ENCODE measurements at places on chromosomes 2 and 18. TPM values are rescaled to one million over a fixed set of nuclear protein-coding genes. Genes with fewer than 3 reads are reported as not detected.

DNA sequence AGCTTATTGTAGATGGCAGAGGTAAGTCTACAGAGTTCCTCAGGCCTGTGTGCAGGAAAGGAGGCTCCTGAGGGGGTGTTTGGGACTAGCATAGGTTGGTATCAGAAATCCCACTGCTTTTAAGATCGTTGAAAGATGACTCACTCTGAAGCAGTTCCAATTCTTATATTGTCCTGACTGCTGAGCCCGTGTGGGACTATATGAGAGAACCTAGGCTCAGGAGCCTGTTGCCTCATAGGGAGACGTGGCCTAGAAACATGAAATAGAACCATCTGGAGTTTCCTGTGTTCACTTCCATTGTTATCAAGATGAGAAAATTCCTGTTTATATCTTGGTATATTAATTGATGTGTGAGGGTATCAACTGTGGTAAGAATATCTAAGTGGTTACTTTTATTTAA, 5.7 kb downstream of the CCT7 start:
- ATAC-seq, result no peak

- no peak for ATAC-seq
Observed at GRCh38 chr18:64017870-64018269, 48.0 kb downstream of the SERPINB8 start.

DNA sequence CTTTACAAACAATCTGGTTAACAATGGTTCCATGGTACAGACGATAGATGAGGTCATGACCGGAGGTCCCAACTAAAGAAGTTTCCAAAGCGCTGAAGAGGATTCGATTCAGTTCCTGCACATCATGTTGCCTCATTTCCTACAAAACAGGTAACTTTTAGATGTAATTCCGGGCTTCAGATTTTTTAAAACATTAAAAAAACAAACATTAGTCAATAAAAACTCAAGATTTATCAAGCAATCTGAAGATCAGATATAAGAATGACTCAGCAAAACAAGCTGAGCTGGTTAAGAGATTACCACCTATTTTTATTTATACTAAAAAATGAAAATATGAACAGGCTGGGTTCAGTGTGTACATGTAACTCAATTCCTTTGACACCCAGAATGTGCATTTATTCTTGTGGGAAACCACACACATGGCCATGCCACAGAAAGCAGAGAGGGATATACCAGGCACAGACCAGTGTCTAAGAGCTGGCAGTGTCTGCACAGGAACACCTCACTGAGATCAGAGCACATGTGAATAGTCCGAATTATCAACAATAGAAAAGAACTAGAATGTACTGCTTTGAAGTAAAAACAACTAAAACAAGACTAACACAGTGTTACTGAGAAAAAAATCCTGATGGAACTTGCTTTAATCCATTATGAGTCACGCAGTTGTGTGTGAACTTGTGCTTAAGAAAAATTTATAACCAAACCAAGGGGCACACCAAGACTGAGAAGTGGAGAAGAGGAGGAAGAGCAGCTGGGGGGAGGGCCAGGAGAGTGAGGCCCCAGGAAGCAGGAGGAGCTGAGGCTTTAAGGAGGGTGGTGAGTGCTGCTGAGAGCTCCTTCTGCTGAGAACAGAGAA, 9.5 kb downstream of the USP40 start:
- peak; percentile 94 for ATAC-seq

DNA sequence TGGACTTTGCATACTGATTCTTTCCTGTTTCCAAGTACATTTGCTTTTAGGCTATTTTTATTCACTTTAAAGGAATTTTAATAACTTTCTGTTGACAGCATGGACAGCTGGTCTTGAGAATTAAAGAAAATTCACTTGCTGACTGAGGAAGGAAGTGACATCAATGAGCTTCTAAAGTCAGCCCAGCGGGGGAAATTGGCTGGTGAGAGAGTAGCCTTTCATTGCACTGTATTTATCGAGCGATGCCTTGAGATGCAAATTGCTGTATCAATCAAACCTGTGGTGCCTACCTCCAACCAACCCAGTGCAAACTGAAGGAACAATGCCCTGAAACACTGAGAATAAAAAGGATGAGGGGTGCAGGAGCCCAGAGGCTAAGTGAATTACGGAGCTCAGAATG, 91.4 kb upstream of the AQP4 start:
- no peak for ATAC-seq

- no peak for ATAC-seq
Observed at GRCh38 chr2:112880091-112880531, 30.9 kb upstream of the IL37 start.

ELOA2 gene
- total RNA-seq, result not detected

- ATAC-seq, result no peak
Observed at GRCh38 chr18:56756966-56757365, 105.8 kb downstream of the WDR7 start.

CFC1 gene
- total RNA-seq, result not detected

- ATAC-seq, result no peak
Observed at GRCh38 chr2:240820607-240821428, 799 bp upstream of the KIF1A start.

DNA sequence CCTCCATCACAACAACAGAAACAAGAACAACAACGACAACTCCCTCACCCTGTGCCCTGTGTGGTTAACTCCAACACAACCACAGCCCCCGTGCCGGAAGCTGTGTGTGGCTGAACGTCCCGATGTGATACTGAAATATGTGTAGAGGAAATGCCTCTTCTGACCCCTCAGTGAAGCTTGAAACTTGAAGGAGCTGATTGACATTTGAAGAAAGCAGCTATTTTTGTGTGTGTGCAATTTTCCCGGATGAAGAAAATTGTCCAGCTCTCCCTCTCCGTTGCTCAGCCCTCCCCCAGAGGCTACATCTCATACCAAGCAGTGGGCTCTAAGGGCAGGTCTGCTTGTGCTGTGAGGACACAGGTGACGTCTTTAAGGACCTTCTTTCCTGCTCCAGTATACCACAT, 173.8 kb downstream of the ICOS start:
- ATAC-seq, result no peak

GRCh38 chr2:11257078-11257477, 87.4 kb downstream of the ROCK2 start:
- ATAC-seq, result no peak

DNA sequence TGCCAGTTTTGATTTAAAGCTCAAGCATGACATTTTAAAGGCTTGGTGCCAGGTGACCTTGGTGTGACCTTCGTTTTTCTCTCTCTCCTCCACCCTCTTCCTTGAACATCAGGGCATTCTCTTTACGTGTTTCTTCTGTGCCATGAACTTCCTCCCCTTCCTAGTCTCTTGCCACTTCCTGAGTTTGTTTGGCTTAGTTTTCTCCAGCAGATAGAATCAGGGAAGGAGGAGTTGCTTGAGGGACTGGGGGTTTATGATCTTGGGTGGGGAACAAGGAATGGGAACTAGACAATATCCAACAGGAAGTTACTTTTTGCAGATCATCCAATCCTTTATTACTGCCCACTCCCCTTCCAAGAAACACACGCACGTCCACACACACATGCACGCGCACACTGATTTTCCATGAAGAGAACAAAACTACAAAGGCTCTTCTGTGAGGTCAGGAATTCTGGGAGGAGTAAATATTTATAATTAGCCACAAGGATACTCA, 210.6 kb upstream of the EPAS1 start:
- no peak for ATAC-seq

- ATAC-seq, result peak; percentile 58
Observed at GRCh38 chr2:28993206-28993960, 12.3 kb downstream of the TOGARAM2 start.

DNA sequence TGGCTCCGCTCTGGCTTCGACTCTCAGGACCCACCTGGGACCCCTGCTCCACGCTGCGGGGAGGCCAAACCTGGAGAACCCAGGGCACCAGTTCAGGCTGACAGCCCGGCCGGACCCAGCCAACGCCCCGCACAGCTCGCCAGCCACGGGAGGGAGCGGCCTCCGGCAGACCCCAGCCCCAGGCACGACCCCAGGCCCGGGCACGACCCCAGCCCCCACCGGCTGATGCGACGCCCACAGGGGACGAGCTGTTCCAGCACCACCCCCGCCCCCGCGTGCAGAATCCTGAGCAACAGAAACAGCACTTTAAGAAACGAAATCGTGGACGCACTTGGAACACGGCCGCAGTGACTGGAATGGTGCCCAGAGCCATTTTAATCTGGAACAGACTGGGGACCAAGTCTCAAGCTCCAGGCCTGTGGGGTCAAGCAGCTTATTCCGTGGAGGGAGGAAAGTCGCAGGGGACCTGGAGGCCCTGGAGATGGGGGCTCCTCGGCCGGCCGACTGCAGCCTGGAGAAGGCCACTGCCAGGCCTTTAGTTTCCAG, 74.2 kb downstream of the MBP start:
- ATAC-seq, result no peak

MYO5B gene
- total RNA-seq, result 29.6 TPM

DNA sequence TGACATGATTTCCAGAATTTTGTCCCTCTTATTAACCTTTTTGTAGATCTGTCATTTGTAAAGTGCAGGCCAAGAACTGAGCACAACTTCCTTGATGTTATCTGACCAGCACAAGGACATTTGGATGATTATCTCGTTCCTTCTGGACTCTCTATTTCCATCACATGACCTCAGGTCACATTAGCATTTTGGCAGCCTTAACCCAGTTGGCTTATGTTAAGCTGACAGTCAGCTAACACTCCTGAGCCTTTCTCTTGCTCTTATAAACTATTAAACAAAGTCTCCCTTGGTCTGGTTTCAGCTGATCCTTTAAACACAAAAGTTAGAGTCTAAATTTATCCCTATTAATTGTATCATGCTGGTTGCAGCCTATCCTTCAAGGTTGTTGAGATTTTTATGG, 167.2 kb upstream of the RBBP8 start:
- no peak for ATAC-seq

DNA sequence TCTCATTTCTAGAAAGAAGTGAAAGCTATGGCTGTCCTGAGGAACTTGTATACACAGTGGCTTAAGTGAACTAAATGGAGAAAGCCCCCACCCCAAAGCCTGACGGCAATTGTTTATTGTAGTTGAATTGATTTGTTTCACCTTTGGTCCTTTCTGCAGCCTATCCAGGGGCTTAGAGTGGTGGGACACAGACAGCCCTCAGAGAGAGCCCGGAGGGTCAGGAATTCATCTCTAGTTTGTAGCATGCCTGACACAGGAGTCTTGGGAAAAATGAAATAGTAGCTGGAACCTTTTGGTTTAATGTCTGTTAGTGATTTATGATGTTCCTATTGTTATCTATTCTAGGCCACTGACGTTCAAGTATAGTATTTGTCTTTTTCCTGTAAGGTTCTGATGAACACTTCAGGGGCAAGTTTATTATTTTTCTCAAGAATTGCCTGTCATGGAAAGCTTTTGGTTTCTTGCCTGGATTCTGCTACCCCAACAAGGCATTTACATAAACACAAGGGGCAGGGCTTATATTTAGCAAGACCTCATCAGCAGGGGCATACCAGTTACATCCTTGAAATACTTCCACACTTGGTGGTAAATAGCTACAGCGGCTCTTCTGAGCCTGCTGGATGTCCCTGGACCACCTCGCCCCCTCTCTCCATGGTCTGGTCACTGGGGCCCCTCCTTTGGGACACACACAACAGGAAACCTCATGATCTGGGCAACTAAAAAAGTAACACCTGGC, 44.4 kb downstream of the KCNE4 start:
- ATAC-seq, result no peak

GRCh38 chr18:35964319-35964718, 8.2 kb upstream of the RMP24 start:
- peak; percentile 20 for ATAC-seq

DNA sequence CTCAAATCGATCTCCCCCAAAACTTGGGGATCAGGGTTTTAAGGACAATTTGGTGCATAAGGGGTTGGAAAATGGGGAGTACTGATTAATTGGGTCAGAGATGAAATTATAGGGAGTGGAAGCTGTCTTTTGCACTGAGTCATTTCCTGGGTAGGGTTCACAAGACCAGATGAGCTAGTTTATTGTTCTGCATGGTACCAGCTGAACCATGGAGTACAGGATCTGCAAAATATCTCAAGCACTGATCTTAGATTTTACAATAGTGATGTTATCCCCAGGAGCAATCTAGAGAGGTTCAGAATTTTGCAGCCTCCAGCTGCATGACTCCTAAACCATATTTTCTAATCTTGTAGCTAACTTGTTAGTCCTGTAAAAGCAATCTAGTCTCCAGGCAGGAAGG, 73.1 kb downstream of the CPO start:
- ATAC-seq, result peak; percentile 99

MCEE gene
- total RNA-seq, result 33.8 TPM

CTNNA2 gene
- total RNA-seq, result not detected

ZNF532 gene
- total RNA-seq, result 28.3 TPM

GRCh38 chr18:27520401-27520800, 335.3 kb upstream of the CHST9 start:
- ATAC-seq, result no peak

NDUFV2 gene
- total RNA-seq, result 156 TPM

TMEFF2 gene
- total RNA-seq, result not detected

DNA sequence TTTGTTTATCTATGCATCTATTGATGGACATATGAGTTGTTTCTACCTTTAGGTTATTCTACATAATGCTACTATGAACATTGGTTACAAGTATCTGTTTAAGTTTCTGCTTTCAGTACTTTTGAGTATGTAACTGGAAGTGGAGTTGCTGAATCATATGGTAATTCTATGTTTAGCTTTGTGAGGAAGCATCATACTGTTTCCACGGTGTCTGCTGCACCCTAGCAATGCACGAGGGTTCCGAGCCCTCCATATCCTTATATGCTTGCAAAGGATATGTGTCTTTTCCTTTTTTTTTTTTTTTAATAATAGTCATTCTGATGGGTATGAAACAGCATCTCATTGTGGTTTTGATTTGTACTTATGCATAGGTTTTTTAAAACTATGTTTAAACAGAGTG, 83.7 kb downstream of the FMNL2 start:
- ATAC-seq, result no peak

GRCh38 chr18:11688972-11689668, at the start of gene GNAL:
GNAL (plus strand) TSS chr18:11689264; CDS start chr18:11689564, 300 bp downstream.
- peak; percentile 93 for ATAC-seq

DNA sequence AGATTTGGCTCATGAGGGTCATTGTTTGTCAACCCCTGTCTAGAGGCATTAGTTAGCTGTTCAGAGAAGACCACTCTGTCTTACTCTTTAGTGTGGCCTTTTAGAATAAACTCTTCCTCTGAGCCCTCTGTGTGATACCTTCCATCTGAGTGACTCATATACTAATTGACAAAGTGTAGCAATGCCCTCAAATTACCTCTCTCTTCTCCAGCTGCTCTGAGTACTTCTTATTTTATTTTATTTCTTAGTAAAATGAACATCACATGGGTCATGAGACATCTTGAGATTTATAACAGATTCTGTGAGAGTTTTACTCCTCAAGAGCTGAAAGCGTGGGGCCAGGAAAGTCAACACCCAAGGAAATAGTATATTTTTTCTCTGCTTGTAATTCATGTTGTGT, 67.4 kb downstream of the KCTD18 start:
- no peak for ATAC-seq

GRCh38 chr2:6231166-6231565, 539.0 kb downstream of the SOX11 start:
- ATAC-seq, result no peak

- no peak for ATAC-seq
Observed at GRCh38 chr2:195563857-195564512, 93.0 kb upstream of the SLC39A10 start.

- ATAC-seq, result no peak
Observed at GRCh38 chr2:63681896-63682295, 93.1 kb downstream of the MDH1 start.

TSPYL6 gene
- total RNA-seq, result not detected

GRCh38 chr2:61632276-61633169, 94.4 kb upstream of the XPO1 start:
- ATAC-seq, result no peak

GRCh38 chr18:62944454-62944853, 229.1 kb downstream of the PHLPP1 start:
- no peak for ATAC-seq

Measured in esophagus mucosa (tissue), 1 donor.